NCI-H1694 (cell line): ENCODE measurements at places on chromosomes 13 and 19.
A peak's percentile ranks its signal among the peaks of the same experiment; 100 is the strongest.

- DNase-seq: no peak
These were observed 25.6 kb downstream of the NOSIP start for GRCh38 chr19:49554701-49555181.

DNA sequence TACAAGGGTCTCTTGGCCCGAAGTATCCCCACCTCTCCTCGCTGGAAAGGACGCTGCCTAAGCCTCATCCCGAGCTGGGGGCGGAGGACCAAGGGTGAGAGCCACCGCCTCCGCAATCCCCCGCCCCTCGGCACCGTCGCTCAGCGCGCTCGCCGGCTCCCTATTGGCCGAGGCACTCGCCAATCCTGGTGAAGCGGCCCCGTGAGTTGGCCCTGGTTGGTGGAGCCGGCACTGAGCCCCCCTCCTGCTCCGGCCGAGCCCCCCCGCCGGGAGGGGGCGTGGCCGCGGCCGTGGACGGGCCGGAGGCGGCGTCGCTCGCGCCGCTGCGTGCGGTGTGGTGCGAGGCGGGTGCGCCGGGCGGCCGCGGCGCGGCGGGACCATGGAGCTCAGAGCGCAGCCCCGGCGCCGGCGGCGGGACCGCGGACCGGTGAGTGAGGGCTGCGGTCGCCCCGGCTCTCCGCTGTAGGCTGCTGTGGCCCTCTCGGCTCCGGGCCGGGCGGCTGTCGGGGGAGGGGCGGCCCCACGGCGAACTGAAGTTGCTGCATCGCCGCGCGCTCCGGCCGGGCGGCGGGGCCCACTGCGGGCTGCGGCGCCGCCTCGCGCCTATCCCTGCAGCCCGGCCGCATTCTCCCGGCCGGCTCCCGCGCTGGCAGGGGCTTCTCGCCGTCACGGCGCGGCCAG is at the start of gene WASF3:
TSS of gene WASF3 (plus strand) at position 291 of the 681 bp plus-strand sequence. CDS start 84,588 bp downstream, outside the sequence.
- peak; percentile 77 for DNase-seq

DNA sequence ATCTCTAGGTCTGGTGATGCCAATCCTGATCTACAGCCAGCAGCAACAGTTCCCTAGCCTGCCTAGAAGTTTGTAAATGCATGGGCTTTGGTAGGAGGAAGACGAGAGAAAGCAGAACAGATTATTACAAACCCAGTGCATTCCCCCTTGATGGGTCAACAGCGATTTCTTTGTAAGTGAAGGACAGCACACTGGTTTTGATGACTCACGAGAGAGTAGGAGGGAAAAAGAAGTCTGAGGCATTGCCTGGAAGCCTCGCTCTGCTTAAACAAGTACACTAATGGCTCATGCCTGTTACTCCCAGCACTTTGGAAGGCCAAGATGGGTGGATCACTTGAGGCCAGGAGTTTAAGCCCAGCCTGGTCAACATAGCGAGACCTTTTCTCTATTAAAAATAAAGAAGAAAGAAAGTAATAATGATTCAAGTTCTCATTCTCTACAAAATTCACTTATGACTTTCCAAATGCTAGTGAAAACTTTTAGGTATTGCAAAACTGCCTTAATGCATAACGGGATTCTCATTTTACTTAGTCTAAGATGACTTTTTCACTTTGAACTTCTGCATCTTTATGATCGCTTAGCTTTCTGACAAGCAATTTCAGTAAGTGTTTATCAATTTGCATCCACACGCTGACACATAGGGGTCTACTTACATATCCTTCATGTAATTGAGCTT is 47.7 kb upstream of the USPL1 start:
- no peak for DNase-seq

DNA sequence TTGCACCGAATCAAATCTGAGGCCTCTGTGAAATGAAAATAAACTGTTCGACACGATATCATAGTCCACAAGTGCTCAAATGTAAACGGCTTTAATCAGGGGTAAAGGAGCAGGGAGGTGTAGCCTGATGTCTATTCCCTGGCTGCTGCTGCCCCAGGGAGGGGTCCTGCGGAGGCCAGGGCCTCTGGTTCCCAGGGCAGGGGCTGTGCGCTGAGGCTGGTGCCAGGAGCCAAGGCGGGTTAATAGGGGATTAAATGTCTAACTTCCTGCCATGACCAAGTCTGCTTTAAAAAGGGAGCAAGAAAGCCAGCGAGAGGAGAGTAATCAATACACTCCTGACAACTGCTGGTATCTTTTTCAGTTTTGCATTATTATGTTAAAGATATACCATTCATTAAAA is 59.4 kb downstream of the ZNF536 start:
- no peak for DNase-seq

DNA sequence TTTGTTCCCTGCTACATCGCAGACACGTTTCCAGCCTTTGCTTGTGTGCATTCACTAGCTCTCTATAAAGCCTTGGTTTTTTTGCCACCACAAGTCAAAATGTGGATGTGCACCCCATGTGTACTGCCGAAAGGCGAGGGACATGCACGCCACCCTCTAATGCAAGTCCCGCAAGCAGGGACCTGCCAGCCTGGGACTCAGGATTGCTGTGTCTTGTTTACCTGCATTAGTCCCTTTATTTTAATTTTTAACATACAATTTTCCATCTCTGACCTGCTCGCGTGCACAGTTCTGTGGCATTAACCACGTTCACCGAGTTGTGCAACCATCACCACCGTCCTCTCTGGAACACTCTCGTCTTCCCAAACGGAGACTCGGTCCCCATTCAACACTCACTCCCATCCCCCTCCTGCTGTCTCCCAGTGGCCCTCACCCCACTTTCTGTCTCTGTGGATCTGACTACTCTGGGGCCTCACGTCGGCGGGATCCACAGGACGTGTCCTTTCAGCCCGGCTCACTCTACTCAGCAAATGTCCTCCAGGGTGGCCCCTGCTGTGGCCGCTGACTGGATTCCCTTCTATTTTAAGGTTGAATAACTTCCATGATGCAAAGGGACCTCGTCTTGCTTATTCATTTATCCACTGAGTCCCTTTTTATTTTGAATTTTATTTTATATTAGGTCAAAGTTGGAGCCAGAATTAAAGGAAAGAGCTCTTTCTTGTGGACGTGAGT is 58.4 kb downstream of the RASA3 start:
- DNase-seq: no peak

- no peak for DNase-seq
These were observed 3.0 kb downstream of the DZIP1 start for GRCh38 chr13:95641291-95642027.

GRCh38 chr19:48633148-48634035 is 3.8 kb downstream of the DBP start:
- no peak for DNase-seq

- DNase-seq: no peak
These were observed 3.2 kb downstream of the WBP4 start for GRCh38 chr13:41064493-41064892.

GRCh38 chr13:111904701-111905608 is 162.0 kb upstream of the SOX1 start:
- no peak for DNase-seq

DNA sequence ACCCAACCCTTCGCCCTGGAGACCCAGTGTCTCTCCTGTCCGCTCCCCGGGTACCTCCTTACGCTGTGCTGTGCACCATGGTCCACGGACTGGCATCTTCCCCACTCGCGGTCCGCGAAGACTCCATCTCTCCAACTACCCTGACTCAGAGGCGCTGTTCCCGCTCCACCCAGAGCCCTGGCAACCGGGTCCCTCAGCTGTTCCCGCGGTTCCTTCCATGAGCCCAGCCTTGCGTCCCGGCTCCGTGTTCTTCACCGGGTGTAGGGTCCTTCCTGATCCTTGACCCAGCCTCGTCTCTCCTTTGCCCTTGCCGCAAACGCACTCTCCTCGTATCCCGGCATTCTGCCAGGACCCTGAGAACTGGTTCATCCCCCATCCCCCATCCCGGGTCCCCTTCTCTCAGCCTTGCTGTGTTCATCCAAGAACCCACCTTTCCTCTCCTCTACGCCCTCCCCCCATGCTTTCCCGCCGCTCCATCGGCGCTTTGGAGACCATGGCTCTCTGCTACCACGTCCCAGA is 664 bp downstream of the ICAM5 start:
- DNase-seq: no peak

GRCh38 chr13:96898646-96899254 is 95.5 kb downstream of the OXGR1 start:
- DNase-seq: no peak
